Activated naive CD4-positive, alpha-beta T cell treated with anti-CD3 and anti-CD28 coated beads, Interleukin-2, amount 50 U/mL, for 72 hours (primary cell): ENCODE measurements at places on chromosomes 13 and 19.
A peak's percentile ranks its signal among the peaks of the same experiment; 100 is the strongest.

DNA sequence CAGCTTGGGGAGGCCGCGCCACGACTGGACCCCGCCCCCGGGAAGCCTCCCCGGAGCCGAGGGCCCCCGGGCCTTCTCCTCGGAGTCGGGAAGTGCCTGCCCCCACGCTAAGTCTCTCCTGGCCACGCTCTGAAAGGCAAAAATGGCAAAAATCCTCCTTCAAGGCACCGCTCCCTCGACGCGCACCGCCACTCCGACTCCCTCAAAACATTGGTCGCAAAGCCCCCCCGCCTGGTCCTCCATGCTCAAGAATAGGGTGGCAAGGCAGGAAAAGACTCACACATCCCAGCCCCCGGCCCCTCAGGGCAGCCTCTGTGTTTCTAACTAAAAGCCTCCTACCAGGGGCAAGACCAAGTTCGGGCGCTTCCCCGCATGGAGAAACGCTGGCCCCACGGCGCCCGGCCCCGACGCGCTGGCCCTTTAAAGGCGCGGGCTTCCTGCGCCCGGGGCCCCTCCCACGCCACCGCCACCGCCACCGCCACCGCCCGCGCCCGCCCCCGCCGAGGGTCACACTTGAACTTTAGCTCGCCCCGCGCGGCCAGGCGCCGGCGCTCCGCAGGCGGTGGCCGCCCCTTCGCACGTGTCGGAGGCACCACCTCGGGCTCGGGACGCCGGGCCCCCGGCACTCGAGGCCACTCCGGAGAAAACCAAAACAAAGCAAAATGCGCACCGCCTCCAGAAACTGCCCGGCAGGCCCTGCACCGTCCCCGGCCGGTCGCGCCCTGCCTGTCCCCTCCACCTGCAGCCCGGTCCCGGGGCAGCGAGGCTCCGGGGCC is 1.9 kb downstream of the FOXO1 start:
- DNase-seq: peak; percentile 74

- no peak for DNase-seq
These were observed 113.9 kb upstream of the UBL3 start for GRCh38 chr13:29964181-29964845.

- no peak for DNase-seq
These were observed 243.5 kb downstream of the LMO7 start for GRCh38 chr13:75879656-75880055.

DNA sequence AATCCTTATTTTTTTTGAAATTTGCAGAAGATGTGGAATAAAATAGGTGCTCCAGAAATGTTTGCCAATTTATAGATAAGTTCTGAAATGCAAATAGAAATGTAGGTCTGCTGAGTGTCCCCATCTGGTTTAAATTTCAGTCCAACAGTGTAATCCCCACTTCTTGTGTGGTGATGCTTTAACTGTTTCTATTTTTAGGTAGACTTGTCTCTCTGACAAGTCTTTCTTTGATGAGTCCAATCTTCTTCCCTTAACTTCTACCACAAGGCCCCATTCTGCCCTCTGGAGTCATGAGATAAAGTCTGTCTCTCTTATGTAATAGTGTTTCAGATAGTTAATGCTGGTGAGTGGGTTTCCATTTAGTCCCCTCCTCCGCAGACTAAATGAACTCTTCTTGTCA is 390.4 kb downstream of the RFC3 start:
- DNase-seq: no peak

- no peak for DNase-seq
These were observed 490.6 kb downstream of the COG6 start for GRCh38 chr13:40146063-40146462.

DNA sequence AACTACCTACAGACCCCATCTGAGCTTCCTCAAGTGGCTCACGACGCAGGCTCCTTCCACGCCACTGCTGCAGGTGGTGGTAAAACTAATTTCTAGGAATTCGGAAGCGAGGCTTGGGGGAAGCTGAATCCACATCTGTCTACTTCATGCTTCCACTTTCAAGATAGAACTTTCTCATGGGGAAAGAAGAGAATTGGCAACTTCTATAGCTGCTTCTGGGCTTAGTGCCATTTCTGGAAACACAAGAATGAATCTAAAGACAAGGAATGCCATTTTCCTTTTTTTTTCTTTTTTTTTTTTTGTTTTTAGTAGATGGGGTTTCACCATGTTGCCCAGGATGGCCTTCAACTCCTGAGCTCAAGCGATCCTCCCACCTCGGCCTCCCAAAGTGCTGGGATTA is 2.8 kb upstream of the NLRP12 start:
- no peak for DNase-seq

DNA sequence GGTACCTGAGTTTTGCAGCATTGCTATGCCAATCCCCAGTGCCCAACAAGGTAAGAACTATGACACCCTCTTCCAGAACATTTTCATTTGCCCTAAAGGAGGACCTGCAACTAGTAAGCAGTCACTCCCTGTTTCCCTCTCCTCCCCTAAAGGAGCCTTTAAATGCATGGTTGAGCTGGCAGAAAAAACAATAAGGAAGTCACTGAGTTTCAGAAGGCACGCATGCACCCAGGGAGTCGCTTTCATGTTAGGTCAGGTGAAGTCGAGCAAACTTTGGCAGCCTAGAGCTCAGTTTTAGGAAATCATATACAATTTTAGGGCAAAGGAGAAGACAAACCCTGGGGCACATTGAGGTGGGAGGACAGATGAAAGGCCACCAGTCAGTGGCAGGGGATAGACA is 11.8 kb downstream of the NLRP11 start:
- no peak for DNase-seq

- no peak for DNase-seq
These were observed 325.9 kb downstream of the NDFIP2 start for GRCh38 chr13:79806821-79807220.

DNA sequence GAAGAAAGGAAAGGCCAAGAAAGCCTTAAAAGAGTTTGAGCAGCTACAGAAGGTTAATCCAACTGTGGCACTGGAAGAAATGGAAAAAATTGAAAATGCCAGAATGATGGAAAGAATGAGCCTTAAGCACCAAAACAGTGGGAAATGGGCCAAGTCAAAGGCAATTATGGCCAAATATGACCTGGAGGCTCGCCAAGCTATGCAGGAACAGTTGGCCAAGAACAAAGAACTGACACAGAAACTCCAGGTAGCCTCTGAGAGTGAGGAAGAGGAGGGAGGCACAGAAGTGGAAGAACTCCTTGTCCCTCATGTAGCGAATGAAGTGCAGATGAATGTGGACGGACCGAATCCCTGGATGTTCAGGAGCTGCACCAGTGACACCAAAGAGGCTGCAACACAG is 5.1 kb downstream of the UTP14C start:
- DNase-seq: no peak

DNA sequence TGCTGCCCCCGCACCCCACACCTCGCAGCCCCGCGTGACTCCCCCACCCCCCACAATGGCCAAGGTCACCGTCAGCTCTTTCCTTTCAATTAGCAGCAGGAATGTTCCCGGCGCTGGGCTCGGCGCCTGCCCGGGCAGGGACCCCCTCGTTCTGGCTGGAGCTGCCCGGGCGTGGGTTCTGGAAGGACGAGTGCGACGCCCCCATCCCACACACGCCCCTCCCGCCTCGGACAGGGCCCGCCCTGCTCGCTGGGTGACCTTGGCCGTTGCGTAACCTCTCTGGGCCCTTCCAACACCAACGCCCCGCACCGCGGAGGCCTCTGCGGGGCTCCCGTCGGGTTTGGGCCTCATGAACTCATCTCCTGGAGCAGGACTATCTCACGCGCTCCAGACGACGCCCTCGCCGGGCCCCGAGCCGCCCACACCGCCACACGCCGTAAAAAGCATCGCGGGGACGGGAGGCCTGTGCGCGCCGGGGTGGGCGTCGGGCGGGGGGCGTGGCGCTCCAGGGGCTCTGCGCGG is 10.3 kb downstream of the PALM start:
- no peak for DNase-seq

- peak; percentile 36 for DNase-seq
These were observed 500 bp downstream of the AP3D1 start for GRCh38 chr19:2150794-2151338.
